CD4-positive, alpha-beta T cell treated with Interleukin-12 subunit alpha and Interleukin-12 subunit beta, for 1 hour (primary cell): ENCODE measurements at places on chromosomes 7 and 10.

GRCh38 chr10:51653025-51653424, 46.4 kb downstream of the CSTF2T start:
- no peak for DNase-seq

DNA sequence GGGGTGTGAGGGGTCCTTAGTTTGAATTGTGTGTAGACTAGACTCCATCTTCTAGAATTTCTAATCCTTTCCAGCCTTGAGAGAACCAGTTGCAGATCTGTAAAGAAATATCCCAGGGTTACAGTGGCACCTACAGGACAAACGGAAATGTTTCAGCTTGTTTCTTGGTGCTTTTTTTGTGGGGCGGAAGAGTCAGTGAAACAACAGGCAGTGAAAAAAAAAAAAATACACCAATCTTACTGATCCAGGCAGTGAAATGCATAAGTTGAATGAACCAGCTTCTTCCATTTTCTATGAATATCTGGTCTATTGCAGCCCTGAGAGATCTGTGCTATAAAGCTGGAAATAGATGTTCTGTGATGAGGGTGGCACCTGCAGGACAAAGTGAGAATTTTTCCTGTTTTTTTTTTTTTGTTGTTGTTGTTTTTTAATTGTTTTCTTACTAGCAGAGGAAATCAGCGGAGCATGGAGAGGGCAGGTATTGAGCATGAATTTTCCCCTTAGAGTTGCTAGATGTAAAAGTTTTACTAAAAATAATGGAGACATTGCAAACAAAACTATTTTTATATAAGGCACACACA, 81.9 kb upstream of the DYNC1I1 start:
- DNase-seq, result no peak

DNA sequence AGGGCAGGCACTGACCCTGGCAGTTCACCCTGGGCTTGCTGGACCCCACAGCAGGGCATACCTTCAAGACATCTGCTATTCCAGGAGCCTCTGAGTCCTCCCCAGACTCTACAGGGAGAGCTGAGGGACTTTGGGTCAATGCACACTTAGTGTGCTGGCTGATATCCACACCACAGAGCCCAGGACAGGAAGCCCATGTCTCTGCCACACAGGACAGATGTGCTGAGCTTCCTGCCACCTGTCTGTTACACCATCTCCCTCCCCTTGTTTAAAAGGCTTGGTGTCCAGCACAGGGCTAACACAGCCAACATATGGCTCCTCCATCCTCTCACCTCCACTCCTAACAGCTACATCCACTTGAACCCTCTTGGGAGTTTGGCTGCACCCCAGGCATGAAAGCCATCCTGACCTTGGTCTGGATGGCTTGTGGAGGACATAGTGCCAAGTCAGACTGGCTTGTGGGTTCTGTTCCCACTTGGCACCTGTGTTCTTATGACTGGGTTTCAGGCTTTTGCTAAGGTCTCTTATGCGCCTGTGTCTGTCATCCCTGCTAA, 529.8 kb downstream of the GALNT17 start:
- no peak for DNase-seq

DNA sequence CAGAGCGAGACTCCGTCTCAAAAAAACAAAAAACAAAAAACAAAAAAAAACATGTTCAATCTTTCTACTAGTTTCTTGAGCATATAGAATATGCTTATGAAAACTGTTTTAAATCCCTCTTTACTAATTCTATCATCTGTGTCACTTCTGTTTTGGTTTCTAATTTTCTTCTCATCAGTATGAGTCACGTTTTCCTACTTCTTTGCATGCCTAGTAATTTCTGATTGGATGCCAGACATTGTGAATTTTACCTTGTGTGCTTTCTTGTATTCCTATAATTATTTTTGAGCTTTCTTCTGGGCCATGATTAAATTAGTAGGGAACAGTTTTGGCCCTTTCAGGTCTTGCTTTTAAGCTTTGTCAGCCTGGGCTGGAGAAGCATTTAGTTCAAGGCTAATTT, 9.9 kb downstream of the MICU1 start:
- DNase-seq, result no peak

DNA sequence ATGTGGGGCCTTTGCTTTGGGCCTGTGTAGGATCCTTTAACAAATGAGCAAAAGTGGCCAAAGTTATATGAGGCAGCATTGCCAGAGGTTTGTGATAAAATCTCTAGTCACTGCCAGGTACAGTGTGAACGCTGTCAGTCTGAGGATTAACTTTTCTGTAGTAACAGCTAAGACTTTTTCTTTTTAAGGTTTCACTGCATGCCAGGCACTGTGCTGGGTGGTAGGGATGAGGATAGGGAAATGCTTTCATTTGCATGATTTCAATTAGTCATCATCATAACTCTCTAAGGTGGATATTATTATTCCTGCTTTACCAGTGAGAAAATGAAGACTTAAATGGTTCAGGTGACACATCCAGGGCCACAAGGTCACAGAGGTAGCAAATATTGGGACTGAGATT, 79.7 kb upstream of the BMPER start:
- DNase-seq, result no peak

- DNase-seq, result no peak
These were observed 169.3 kb upstream of the PRSS1 start for GRCh38 chr7:142579946-142580345.

DNA sequence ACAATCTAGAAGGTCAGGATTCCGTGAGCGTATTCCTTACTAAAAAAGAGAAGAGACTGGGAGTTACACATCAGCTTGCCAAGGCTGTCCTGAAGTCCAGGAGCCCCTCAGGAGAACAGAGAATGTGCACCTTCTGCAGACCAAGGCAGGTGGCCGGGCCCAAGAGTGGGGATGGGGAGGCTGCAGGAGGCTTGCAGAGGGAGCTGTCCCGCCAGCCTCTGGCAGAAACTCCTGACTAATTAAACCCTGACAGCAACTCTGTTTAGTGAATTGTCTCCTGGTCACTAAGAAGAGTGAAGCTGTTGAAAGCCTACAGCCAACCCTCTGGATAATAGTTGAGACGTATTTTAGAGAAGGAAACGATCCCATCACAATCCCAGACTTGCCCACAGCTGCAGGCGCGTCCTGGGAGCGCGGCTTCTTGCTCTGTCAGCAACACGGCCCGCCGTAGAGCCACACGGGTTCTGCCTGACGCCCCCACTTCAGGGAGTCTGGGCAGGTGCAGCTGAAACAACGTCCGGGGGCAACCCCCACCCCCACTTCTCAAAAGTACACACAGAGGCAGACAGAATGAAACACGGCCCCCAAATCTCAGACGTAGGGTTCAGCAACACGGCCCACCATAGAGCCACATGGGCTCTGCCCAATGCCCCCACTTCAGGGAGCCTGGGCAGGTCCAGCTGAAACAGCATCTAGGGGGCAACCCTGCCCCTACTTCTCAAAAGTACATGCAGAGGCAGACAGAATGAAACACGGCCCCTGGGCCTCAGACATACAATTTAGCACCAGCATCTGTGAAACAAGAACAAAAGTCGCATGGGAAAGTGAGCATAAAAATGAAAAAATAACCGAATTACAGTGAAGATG, 45.2 kb downstream of the DIP2C start:
- no peak for DNase-seq

DNA sequence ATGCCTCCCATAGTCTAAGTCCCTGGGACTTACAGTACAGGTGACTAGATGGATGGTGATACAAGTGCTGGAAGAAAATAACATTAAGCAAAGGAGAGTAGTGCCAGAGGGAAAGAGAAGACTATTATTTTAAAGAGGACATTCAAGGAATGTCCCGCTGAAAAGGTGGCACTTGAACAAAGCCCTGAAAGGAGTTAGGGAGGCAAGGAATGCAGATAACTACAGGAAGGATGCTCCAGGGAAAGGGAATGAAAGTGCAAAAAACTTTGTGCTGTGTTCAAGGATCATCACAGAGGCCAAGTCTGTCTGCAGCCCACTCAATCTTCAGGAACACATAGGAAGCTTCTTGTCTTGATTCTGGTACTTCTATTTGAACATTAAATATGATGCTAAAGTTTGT, 14.9 kb downstream of the ANKMY2 start:
- DNase-seq, result no peak

GRCh38 chr10:111824128-111824527, 359.4 kb downstream of the GPAM start:
- DNase-seq, result no peak

- DNase-seq, result no peak
These were observed 31.6 kb downstream of the MGMT start for GRCh38 chr10:129498680-129499079.

- no peak for DNase-seq
These were observed 7.0 kb upstream of the PTPRE start for GRCh38 chr10:127899766-127900387.

DNA sequence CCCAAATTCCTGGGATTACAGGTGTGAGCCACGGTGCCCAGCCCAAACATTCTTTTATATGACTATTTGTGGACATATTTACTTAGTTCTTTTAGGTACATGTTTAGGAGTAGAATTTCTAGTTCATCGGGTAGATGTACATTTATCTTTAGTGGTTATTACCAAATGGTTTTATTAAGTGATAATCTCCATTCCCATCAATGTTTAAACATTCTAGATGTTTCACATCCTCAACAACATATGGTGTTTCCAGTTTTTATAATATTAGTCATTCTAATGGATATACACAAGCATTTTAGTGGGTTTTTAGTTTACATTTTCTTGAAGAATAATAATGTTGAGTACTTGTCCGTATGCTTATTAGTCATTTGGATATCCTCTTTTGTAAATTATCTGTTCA, 131.7 kb downstream of the RTKN2 start:
- no peak for DNase-seq

GRCh38 chr10:49357910-49358309, 38.0 kb downstream of the DRGX start:
- no peak for DNase-seq

GRCh38 chr10:127291329-127291728, 94.9 kb upstream of the INSYN2A start:
- no peak for DNase-seq

DNA sequence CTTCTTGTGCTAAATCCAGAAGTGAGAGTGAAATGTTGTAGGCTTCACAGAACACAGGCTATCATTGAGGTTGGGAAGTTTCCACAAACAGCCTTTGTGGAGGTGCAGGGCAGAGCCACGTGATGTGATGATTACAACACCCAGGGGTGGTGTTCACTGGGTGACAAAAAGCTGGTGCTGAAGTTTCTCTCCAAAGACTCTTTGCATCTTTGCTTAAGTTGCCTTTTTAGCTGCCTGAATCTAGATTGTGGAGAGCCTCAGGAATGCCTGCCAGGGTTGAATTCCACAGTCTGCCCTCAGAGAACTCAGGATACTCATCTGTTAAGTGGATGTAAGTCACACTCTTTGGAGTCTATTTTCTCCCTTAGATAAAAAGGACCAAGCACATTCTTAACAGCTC, 56.3 kb downstream of the PLXNA4 start:
- no peak for DNase-seq

GRCh38 chr7:22581099-22581498, 81.1 kb upstream of the STEAP1B start:
- no peak for DNase-seq

- DNase-seq, result no peak
These were observed 272.3 kb upstream of the PLPP4 start for GRCh38 chr10:120184547-120185337.

DNA sequence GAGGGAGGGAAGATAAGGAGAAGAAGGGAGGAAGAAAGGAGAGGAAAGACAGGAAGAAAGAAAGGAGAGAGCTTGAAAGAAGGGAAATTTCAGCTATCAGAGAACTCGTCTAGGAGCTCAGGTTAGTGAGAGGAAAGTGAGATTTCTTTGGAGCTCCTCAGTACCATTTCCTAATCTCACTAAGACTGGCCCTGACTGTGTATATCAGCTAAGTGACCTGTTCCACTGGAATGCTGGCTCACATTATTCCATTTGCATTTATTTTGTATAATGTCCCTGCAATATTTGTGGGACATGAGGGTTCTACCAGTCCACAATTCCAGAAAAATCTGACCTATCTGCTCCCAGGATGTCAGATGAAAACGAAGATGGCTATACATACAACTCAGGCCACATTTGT, 114.7 kb upstream of the CELF2 start:
- no peak for DNase-seq

- DNase-seq, result peak; percentile 82
These were observed 2.1 kb downstream of the ADD3 start for GRCh38 chr10:110009736-110010475.

DNA sequence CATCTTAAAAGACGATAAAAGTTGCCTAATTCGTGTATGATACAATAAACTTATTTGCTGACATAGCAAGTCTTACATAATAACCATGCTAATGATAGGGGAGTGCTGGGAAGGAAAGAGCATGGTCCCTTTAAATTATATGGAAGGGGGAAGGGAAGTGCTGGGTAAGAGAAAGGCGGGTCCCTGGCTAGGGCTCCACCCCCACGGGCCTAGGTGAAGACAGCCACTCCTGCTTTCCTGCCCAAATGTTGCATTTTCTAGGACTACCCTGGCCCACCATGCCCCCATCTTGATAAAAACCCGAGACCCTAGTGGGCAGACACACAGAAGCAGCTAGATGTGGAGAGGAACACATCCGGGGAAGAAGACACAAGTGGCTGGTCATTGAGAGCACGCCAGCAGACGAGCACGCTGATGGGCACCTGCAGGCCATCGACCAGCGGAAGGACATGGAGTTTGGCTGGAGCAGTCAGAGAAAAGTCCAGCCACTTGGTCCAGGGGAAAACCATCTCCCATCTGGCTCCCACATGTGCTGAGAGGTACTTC, 328.7 kb downstream of the ARL4A start:
- no peak for DNase-seq

GRCh38 chr10:5356302-5356763, 8.4 kb upstream of the UCN3 start:
- DNase-seq, result no peak

DNA sequence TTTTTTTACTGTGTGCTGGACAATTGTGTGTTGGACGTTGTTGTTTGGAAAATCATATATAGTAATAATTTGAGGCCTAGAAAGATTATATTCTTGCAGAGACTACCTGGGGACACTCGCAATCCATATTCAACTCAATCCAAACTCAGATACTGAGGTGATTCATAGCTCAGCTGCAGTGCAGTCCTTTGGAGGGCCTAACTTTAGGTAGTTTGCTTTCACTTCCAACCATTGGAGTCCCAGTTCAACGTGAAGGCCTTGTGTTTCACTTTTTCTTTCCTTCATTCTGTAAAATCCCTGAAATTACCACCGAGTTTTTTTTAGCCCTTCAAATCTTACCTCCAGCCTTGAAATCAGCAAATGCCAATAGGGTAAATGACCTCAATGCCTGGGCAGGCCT, 32.3 kb downstream of the ATRNL1 start:
- no peak for DNase-seq

GRCh38 chr7:66050990-66051448, 24.6 kb upstream of the ASL start:
- no peak for DNase-seq

- DNase-seq, result no peak
These were observed 3.9 kb downstream of the CARD11 start for GRCh38 chr7:3039787-3040186.
